ENCODE measurements at places on chromosomes 16 and 17.

GRCh38 chr16:12679660-12680272 lies 123.9 kb downstream of the CPPED1 start:
- H3K27me3 ChIP-seq: no peaks in the 10 kb centered on the region
- no peak overlapping the region for H3K4me3 ChIP-seq
- H3K36me3 ChIP-seq: no peaks in the 10 kb centered on the region
- DNase-seq: no peak
- H3K4me1 ChIP-seq: no peaks in the 10 kb centered on the region

- no peaks in the 10 kb centered on the region for H3K4me1 ChIP-seq
- no peak for DNase-seq
- no peak overlapping the region for H3K27ac ChIP-seq
- H3K36me3 ChIP-seq: no peaks in the 10 kb centered on the region
- no peak overlapping the region for H3K4me3 ChIP-seq
Observed at GRCh38 chr17:53950858-53951250, 128.1 kb downstream of the KIF2B start.

GRCh38 chr17:70053241-70054234 lies 21.5 kb upstream of the KCNJ16 start:
- H3K4me1 ChIP-seq: no peaks in the 10 kb centered on the region
- no peaks in the 10 kb centered on the region for H3K27me3 ChIP-seq
- DNase-seq: no peak
- no peaks in the 10 kb centered on the region for H3K36me3 ChIP-seq

DNA sequence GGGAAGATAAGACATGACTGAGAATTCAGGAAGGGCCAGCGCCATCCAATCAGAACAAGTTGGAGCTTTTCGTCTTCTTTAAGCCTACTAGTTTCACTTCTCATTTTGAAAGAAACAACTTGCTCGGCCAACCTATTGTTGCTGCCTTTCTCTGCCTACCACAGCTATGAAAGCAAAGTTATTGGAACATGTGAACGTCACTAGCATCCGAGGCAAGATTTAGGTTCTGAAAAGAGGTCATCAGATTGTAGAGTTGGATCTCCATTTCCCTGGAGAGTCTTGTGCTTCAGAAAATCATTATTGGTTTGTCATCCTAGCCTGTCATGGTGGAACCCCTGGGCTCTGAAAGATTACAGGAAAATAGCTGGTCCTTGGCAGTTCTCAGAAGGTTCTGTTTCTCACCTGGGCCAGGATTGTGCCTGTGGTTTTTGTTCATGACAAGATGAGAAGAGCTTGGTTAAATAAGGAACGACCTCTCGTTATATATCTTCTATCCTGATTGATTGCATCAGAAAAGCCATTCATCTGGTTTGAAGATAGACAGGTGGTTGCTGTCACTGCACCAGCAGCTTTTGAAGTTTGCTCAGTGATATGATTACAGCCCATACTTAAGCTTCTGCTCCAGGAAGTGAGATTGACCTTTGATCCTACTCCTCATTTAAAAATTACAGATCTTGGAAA lies 25.3 kb downstream of the CDH13 start:
- peaks cover 2% of the 10 kb centered on the region for H3K4me1 ChIP-seq
- DNase-seq: no peak
- H3K27me3 ChIP-seq: no peaks in the 10 kb centered on the region
- no peak overlapping the region for H3K27ac ChIP-seq

DNA sequence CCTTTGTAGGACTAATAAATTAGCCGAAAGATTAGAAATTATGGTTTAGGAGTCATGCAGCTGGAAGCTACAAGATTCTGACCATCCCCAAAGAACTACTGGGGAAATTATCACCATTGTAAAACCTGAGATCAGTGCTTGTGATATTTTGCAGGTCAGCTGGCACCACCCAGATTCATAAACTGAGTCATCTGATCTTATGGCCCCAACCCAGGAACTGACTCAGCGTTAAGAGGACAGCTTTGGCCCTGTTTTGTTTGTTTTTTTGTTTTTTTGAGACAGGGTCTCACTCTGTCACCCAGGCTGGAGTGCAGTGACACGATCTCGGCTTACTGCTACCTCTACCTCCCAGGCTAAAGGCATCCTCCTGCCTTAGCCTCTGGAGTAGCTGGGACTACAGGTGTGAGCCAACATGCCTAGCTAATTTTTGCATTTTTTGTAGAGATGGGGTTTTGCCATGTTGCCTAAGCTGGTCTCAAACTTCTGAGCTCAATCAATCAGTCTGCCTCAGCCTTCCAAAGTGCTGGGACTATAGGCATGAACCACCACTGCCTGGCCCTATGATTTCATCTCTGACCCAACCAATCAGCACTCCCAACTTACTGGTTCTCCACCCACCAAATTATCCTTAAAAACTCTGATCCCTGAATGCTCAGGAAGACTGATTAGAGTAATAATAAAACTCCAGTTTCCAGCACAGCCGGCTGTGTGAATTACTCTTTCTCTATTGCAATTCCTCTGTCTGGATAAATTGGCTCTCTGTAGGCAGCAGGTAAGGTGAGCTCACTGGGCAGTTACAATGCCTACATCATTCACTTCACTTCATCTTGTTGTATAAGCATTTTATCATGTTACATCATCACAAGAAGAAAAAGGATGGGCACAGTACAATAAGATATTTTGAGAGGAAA lies 79.4 kb upstream of the KSR1 start:
- H3K27me3 ChIP-seq: no peaks in the 10 kb centered on the region
- no peak for DNase-seq
- no peaks in the 10 kb centered on the region for H3K36me3 ChIP-seq
- peaks cover 6% of the 10 kb centered on the region for H3K4me1 ChIP-seq
- no peak overlapping the region for H3K4me3 ChIP-seq

- no peak for DNase-seq
- no peaks in the 10 kb centered on the region for H3K36me3 ChIP-seq
- no peak overlapping the region for H3K4me3 ChIP-seq
- H3K27me3 ChIP-seq: no peaks in the 10 kb centered on the region
- no peaks in the 10 kb centered on the region for H3K4me1 ChIP-seq
Observed at GRCh38 chr17:66073384-66073783, 118.5 kb downstream of the CEP112 start.

DNA sequence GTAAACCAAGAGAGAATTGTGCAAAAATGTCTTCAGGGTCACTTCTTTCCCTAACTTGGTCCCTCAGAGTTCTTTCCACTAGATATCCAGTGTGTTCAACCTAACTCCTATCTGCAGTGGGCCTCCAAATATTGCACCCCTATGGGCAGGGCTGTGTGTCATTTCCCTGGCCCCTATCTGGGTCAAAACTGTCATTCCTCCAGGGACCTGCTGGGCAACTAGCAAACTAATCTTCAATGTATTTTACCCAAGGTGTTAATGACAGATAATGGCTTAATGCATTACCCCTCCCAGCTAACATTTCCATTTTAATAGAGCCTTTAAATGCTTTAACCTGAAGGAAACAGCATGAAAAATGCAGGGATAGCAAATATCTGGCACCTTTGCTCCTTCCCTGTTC lies 25.8 kb upstream of the SKAP1 start:
- no peaks in the 10 kb centered on the region for H3K36me3 ChIP-seq
- peaks cover 3% of the 10 kb centered on the region for H3K4me1 ChIP-seq
- no peak overlapping the region for H3K27ac ChIP-seq

DNA sequence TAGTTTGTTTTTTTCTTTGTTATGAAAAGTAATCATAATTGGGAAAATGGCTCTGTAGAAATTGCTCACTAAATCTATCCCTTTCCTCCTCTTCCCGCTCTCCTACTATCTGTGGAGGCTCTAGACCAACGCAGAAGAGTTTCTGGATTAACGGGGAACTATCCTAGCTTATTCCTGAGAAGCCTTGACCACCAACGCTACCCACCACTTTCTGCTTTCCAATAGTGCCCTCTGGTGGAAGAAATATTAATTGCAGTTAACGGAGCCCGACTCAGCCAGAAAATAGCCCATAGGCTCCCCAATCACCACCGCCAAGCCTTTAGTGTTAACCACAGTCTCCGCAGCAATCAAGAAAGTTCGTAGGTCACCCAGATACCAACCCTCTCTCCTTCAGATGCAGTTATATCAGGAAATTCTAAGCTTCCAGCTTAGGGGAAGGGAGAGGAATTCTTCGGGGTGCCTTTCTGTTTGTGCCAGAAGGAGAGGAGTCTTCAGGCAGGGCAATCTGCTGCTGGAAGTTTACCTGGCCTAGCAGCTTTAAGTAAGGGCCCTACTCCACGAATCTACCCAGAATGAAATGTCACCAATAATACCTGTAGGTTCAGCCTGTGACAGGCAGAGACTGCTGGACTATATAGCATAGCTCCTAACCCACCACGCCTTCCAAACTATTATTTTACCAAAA lies 23.0 kb upstream of the NSRP1 start:
- H3K4me1 ChIP-seq: peaks cover 9% of the 10 kb centered on the region
- H3K36me3 ChIP-seq: no peaks in the 10 kb centered on the region
- no peak overlapping the region for H3K27ac ChIP-seq
- H3K27me3 ChIP-seq: no peaks in the 10 kb centered on the region
- DNase-seq: peak; percentile 67
- H3K4me3 ChIP-seq: no peak overlapping the region

DNA sequence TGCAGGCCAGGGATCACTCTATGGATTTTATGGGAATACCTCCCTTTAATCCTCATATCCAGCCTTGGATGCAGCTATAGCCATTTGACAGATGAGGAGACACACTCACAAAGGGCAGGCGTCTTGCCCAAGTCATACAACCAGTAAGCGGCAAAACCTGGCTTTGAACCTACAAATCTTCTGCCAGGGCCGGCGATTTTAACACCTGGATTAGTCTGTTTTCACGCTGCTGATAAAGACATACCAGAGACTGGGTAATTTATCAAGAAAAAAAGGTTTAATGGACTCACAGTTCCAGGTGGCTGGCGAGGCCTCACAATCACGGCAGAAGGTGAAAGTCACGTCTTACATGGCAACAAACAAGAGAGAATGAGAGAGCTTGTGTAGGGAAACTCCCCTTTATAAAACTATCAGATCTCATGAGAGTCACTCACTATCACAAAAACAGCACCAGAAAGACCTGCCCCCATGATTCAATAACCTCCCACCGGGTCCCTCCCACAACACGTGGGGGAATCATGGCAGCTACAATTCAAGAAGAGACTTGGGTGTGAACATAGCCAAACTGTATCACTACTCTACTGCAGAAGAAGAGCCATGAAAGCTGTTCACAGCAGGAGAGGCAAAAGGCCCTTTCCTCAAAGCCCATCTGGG lies 67.5 kb downstream of the XYLT1 start:
- H3K27ac ChIP-seq: no peak overlapping the region
- no peak for DNase-seq
- no peak overlapping the region for H3K4me3 ChIP-seq
- no peaks in the 10 kb centered on the region for H3K4me1 ChIP-seq

DNA sequence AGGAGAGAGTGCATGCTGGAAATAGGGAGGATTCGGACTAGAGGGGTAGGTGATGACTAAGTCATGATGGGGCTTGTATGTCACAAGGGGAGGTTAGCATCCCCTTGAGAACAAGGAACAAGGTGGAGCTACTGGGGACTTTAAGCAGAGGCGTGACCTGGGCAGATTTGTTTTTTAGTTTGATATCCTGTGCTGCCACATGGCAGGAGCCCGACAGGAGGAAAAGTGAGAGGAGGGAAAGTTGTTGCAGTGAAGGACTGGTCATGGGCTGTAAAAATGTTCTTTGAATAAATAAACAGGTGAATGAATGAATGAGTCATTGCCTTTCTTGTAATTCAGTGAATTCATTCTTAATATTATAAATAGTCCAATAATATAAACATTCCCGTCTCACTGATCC lies 365.1 kb upstream of the CDH5 start:
- no peaks in the 10 kb centered on the region for H3K27me3 ChIP-seq
- no peak overlapping the region for H3K4me3 ChIP-seq
- no peaks in the 10 kb centered on the region for H3K36me3 ChIP-seq
- DNase-seq: no peak

DNA sequence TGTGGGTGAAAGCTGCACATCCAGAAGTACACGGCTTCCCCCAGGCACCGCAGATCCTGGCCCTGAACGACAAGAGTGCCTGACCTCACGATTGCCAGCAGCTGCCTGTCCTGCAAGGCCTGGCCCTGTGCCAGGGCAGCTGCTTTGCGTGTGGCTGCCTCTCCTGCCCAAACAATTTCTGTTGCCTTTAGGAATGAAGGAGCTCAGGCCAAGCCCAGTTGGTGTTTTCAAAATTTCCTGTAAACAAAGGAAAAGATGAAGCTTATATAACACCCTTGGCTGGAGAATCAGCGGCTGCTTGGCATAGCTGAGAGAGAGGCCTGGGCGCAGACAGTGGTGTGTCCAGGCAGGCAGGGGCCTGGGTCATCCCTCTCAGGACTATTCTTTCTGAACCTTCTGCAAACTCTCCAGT lies 11.7 kb upstream of the SLC47A2 start:
- H3K4me3 ChIP-seq: no peak overlapping the region
- DNase-seq: peak; percentile 79
- H3K36me3 ChIP-seq: no peaks in the 10 kb centered on the region
- peaks cover 12% of the 10 kb centered on the region for H3K4me1 ChIP-seq
- no peaks in the 10 kb centered on the region for H3K27me3 ChIP-seq

DNA sequence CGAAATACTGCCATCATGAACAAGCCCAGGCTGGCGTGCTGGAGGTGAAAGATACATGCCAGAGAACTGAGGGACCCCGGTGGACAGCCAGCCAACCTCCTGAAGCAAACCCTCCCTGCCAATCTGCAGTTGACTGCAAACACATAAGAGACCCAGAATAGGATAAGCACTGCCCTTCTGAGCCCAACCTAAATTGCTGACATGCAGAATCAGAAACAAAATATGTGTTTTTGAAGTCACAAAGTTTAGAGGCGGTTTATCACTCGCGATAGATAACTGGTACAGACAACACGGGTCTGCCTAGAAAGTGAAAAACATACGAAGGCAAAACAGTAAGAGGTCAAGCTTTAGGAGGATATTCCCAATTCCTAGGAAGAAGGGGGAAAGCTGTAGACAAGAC lies 14.6 kb downstream of the TOX3 start:
- no peaks in the 10 kb centered on the region for H3K4me1 ChIP-seq
- H3K36me3 ChIP-seq: no peaks in the 10 kb centered on the region
- H3K27ac ChIP-seq: no peak overlapping the region

DNA sequence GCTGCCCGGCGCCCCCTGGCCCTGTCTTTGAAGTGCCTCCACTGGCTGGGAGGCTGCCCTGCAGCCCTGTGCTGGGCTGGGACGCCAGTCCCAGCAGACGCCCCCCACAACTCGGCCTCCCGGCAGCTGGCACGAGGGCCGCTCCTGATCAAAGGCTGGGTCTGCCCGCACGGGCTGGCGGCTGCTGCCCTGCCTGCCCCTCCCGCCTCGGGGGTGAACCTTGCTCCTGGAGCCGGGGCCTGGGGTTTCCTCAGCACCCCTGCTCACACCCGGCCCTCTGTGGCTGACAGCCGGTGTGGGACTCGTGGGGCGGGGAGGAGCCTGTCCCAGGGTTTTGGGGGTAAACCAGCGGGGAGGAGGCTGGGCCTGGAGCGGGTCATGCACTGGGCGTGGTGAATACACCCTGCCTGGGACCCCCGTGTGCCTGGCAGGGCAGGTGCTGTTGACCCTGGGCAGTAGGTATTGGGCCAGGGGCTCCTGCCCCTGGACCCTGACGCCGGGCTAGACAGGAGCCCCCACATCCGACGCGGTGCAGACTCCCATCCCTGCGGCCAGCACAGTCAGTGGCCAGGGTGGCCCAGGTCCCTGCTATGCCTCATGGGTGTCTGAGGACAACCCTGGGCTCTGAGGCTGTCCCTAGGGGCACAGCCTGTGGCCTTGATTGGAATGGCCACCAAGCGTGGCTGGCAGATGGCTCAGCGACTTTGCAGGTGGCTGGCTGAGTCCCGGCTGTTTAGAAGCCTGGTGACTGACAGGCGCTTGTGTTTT lies 21.7 kb downstream of the CENPX start:
- no peak for DNase-seq
- no peak overlapping the region for H3K4me3 ChIP-seq
- H3K36me3 ChIP-seq: no peaks in the 10 kb centered on the region
- H3K27ac ChIP-seq: no peak overlapping the region
